GM12878 (cell line): ENCODE measurements at places on chromosomes 1 and 21. TPM values are rescaled to one million over a fixed set of nuclear protein-coding genes. Genes with fewer than 3 reads are reported as not detected.

DNA sequence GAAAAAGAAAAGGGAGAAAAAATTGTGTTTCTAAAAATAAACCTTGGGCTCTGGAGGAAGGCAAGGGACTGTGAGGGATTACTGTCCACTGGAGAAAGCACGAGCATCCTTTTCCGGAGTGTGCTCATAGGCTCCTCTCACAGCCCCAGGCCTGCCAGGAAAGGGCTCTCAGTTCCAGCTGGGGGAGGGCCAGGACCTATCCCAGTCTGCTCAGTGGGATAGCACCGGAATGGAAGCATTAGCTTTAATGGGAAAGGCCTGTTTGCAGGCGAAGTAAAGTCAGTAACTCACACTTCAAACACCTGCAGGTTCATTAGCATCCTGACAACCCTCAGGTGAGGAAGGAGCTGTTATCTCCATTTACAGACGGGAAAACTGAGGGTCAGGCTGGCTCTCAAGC is 113.9 kb upstream of the USP24 start:
- H3K27ac ChIP-seq, result no peak overlapping the region
- H3K36me3 ChIP-seq, result no peaks in the 10 kb centered on the region
- H3K4me1 ChIP-seq, result no peaks in the 10 kb centered on the region
- no peak for DNase-seq
- no peak overlapping the region for H3K4me3 ChIP-seq

- peaks cover 48% of the 10 kb centered on the region for H3K4me1 ChIP-seq
- peaks cover 11% of the 10 kb centered on the region; the same call in 1 of the 2 replicates for H3K36me3 ChIP-seq
- H3K27ac ChIP-seq, result peak overlapping the region; percentile 94
These were observed 7.8 kb downstream of the CAPZB start for GRCh38 chr1:19477284-19478249.

DNA sequence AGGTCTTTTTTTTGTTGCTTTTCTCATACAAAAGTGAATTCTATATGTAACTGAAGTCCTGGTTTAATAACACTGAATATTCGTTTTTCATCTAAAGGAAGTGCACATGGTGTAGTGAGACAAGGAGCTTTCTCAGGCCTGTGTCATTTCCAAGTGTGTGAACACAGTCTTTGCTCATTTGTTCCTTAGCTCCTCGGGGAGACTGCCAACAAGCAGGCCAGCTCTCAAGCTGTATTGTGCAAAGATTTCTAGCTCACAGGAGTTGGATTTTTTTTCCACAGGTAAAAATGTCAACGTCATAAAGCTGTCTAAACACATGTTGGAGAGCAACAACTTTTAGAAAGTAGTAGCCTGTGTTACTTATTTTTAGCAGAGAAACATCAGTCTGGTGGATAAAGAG is 87.8 kb upstream of the S1PR1 start:
- no peaks in the 10 kb centered on the region for H3K36me3 ChIP-seq
- no peaks in the 10 kb centered on the region for H3K27me3 ChIP-seq
- no peak for DNase-seq
- no peak overlapping the region for H3K27ac ChIP-seq
- peaks cover 6% of the 10 kb centered on the region for H3K4me1 ChIP-seq

DNA sequence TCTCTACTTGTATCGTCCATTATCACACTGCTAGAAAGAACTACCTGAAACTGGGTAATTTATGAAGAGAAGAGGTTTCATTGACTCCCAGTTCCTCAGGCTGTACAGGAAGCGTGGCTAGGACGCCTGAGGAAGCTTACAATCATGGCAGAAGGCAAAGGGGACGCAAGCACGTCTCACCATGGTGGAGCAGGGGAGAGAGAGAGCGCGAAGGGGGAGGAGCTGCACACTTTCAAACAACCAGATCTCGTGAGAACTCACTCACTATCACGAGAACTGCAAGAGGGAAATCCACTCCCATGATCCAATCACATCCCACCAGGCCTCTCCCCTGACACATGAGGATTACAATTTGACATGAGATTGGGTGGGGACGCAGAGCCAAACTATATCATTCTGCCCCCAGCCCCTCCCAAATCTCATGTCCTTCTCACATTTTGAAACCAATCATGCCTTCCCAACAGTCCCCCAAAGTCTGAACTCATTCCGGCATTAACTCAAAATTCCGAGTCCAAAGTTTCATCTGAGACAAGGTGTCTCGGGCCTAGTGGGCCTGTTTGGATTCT is 8.0 kb downstream of the MMEL1 start:
- H3K36me3 ChIP-seq, result no peaks in the 10 kb centered on the region
- no peaks in the 10 kb centered on the region; the same call in 1 of the 2 replicates for H3K27me3 ChIP-seq
- no peak for DNase-seq
- H3K27ac ChIP-seq, result no peak overlapping the region
- no peaks in the 10 kb centered on the region for H3K4me1 ChIP-seq
- no peak overlapping the region for H3K4me3 ChIP-seq

DNA sequence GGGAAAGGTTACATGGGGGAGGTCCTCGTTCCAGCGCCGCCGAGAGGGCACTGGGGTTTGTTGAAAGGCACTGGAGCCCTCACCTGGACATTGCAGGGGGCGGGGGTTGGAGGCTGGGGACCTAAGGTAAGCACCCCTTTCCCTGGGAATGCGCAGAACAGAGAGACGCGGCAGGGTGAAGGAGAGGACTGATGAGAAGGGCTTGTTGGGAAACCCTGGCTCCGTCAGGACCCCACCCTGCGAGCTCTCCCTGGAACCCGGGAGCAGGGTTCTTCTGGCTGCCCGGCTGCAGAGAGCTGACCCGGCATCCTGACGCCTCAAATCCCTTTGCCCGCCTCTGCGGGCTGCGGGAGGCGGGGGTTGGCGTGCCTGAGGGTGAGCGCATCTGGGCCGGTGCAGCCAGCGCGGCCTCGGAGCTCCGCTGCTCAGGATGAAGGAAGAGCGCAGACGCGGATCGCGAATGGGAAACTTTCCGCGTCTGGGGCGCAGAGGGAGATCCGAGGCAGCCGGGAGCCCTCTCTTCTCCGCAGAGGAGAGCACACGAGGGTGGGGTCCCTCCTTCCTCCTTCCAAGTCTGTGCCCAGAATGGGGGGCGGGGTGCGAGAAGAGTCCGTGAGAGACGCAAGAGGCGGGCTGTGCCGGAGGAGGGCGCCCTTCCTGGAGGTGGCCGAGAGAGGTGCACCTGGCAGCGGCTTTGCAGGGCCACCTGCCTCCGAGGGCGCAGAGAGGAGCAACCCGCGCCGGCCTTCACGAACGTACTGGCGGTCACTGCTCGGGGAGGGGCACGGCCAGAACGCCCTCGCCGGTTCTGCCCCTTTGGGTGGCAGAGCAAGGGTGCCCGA is 2.4 kb downstream of the IGSF21 start:
- no peak for DNase-seq
- H3K4me1 ChIP-seq, result no peaks in the 10 kb centered on the region
- H3K4me3 ChIP-seq, result no peak overlapping the region
- H3K27me3 ChIP-seq, result peaks cover 7% of the 10 kb centered on the region
- no peaks in the 10 kb centered on the region for H3K36me3 ChIP-seq

- peaks cover 16% of the 10 kb centered on the region for H3K36me3 ChIP-seq
- peaks cover 83% of the 10 kb centered on the region for H3K4me1 ChIP-seq
- peak overlapping the region; percentile 76 for H3K27ac ChIP-seq
These were observed 19.8 kb downstream of the SLC37A1 start for GRCh38 chr21:42533306-42533962.

GRCh38 chr1:16405441-16405840 is 31.8 kb downstream of the SPATA21 start:
- H3K36me3 ChIP-seq, result no peaks in the 10 kb centered on the region
- H3K27ac ChIP-seq, result no peak overlapping the region
- H3K27me3 ChIP-seq, result no peaks in the 10 kb centered on the region

- no peaks in the 10 kb centered on the region for H3K36me3 ChIP-seq
- no peak for DNase-seq
- no peaks in the 10 kb centered on the region; the same call in 1 of the 2 replicates for H3K27me3 ChIP-seq
- H3K27ac ChIP-seq, result no peak overlapping the region
These were observed 2.1 kb downstream of the MPL start for GRCh38 chr1:43339584-43340232.

DNA sequence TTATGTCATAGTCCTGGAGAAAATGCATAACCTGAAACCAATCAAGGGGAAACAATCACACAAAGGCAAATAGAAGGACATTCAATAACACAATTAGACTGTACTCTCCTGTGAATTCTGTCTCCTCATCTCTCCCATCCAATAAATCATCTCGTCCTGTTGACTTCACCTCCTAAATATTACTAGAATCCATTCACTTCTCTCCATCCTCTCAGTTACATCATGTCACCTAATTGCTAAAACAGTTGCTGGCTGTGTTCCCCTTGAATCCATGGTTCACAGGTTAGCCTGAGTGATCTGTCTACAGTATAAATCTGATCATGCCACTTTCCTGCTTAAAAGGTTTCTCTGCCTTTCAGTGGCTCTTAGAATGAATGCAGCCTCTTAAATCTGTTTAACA is 220.2 kb downstream of the TGFB2 start:
- DNase-seq, result no peak
- H3K27ac ChIP-seq, result no peak overlapping the region
- no peaks in the 10 kb centered on the region for H3K4me1 ChIP-seq
- no peaks in the 10 kb centered on the region for H3K36me3 ChIP-seq
- no peak overlapping the region for H3K4me3 ChIP-seq

DNA sequence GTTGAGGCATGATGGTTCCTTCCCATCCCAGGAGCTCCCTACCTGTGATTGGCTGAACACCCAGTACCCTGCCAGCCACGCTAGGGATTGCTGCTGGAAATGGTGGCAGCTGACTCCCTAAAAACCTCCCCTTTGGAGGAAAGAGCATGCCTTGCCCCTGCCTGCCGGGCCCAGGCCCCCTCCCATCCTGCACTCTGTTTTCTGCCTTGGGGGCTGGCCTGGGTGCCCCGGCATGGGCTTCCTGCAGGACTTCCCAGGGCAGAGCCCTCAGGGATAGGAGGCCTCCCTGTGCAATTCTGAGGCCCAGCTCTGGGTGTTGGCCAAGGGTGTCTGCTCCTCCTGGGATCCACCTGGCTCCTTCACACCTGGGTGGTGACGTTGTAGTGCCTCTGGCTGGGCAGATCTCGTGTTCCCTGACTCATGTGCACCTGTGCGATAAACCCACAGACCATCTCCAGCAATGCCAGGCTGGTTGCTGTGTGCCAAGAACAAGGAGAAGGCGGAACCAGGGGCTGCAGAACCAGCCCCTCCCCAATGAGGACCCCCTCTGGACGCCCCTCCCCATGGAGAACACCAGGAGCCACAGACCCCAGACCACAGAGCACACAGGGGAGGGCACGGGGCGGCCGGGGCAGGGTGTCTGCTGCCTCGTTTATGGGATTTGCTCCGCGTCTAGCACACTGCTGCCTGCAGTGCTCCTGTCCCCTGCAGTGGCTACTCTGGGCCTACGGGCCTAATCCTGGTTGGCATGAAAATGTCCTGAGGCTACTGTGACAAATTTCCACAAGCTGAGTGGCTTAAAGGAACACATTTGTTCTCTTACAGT is 13.6 kb downstream of the CSTB start:
- DNase-seq, result no peak
- H3K27me3 ChIP-seq, result no peaks in the 10 kb centered on the region
- H3K27ac ChIP-seq, result no peak overlapping the region
- H3K4me1 ChIP-seq, result no peaks in the 10 kb centered on the region
- peaks cover 6% of the 10 kb centered on the region; the same call in 1 of the 2 replicates for H3K36me3 ChIP-seq
- no peak overlapping the region for H3K4me3 ChIP-seq

- no peaks in the 10 kb centered on the region for H3K36me3 ChIP-seq
- no peak for DNase-seq
- peaks cover 2% of the 10 kb centered on the region for H3K4me1 ChIP-seq
These were observed 11.1 kb upstream of the TGFBR3 start for GRCh38 chr1:91897016-91897415.

- no peaks in the 10 kb centered on the region for H3K27me3 ChIP-seq
- no peaks in the 10 kb centered on the region for H3K36me3 ChIP-seq
- peak overlapping the region; percentile 30; the same call in 1 of the 2 replicates for H3K4me3 ChIP-seq
- peak overlapping the region; percentile 77 for H3K27ac ChIP-seq
These were observed 65.2 kb downstream of the SIK1 start for GRCh38 chr21:43361493-43362296.

DNA sequence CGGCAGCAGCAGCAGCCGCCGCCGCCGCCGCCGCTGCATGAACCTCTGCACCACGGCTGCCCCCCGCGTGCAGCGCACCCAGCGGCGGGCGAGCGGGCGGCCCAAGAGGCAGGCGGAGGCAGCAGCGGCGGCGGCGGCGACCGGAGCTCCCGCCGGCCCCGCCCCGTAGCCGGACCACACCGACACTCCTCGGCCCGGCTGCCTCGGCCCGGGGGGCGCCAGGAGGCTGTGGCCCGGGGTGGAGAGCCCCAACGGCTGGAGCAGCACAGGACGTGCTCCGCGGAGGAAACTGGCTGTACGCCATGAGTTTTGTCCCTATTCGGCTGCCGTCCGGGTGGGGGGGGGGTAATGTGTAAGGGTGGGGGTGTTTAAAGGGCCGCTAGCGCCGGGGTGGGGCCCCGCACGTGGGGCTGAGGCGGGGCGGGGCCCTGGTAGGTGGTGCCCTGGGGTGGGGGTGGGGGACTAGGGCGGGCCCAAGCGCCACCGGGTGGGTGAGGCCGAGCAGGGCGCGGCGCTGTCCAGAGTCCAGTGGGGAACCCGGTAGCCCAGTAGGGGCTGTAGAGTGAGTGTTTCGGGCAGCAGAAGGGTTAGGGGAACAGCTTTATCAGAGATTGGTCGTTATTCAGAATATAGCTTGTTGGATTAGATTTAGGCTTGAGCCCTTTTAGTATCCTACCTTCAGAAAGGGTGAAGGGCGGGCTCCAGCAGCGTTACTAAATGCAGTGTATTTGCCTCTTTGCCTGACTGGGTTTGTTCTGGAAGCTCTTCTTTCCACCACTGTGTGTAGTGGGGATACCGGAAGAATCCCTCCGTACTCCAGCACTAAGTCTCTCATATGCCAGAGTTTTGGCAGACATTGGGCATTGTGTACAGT is at the start of gene FAM78B:
TSS of gene FAM78B (minus strand) at position 304 of the 874 bp plus-strand sequence. CDS start 753 bp downstream, outside the sequence.
- peaks cover 40% of the 10 kb centered on the region for H3K4me1 ChIP-seq
- DNase-seq, result peak; percentile 36
- H3K27me3 ChIP-seq, result no peaks in the 10 kb centered on the region
- peak within 1 kb of the TSS; percentile 36 for H3K27ac ChIP-seq
- H3K4me3 ChIP-seq, result peak within 1 kb of the TSS; percentile 66

DNA sequence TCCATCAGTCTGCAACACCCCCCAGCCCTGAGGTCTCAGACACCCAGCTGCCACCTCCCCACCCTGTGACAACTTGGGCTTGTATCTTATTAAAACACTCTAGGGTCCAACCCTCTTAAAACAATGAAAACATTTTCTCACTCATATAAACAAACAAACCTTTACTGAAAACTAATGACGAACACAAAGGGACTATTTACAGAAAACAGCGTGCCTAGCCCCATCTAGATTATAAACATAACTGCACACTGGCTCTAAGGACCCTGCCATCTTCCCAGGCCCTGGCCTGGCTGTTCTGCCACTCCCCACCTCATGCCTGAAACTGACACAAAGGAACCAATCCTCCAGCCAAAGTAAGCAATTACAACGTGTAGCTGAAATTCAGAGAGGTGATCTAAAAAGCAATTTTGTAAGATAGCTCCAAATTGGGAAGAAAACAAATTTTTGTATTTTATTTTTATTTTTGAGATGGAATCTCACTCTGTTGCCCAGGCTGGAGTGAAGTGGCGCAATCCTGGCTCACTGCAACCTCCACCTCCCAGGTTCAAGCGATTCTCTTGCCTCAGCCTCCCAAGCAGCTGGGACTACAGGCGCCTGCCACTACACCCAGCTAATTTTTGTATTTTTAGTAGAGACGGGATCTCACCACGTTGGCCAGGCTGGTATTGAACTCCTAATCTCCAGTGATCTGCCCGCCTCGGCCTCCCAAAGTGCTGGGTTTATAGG is 40.9 kb downstream of the CAPZB start:
- H3K27ac ChIP-seq, result no peak overlapping the region
- no peaks in the 10 kb centered on the region for H3K27me3 ChIP-seq
- DNase-seq, result no peak
- H3K36me3 ChIP-seq, result peaks cover 10% of the 10 kb centered on the region
- H3K4me3 ChIP-seq, result no peak overlapping the region

SLC27A3 gene
- 6.6 and 7.2 TPM in 2 replicates for polyA plus RNA-seq

CR1L gene
- not detected in 2 replicates for polyA plus RNA-seq

TENT5C gene
- polyA plus RNA-seq, result 2.4 TPM in 2 replicates

C1orf94 gene
- not detected in 2 replicates for polyA plus RNA-seq

RIMS3 gene
- polyA plus RNA-seq, result 0.14 and 0.29 TPM in 2 replicates

CATSPERE gene
- 0.17 and 0.28 TPM in 2 replicates for polyA plus RNA-seq

RPTN gene
- polyA plus RNA-seq, result not detected in 2 replicates

SLC35F3 gene
- polyA plus RNA-seq, result 5.1 and 5.3 TPM in 2 replicates

PSRC1 gene
- polyA plus RNA-seq, result 11.8 and 11.9 TPM in 2 replicates
